ENCODE measurements at places on chromosomes 16 and 17. TPM values are rescaled to one million over a fixed set of nuclear protein-coding genes. Genes with fewer than 3 reads are reported as not detected.

Gene SCNN1G
- not detected for polyA plus RNA-seq

Gene TNFRSF17
- polyA plus RNA-seq: not detected

Gene MPP3
- not detected for polyA plus RNA-seq

Gene STX1B
- polyA plus RNA-seq: not detected

Gene TANGO6
- polyA plus RNA-seq: 11.5 TPM

Gene TNFSF13
- polyA plus RNA-seq: 6.1 TPM

Gene FNDC8
- not detected for polyA plus RNA-seq
